Activated T-cell treated with anti-CD3 and anti-CD28 coated beads, Interleukin-2, amount 50 U/mL, for 4 hours (primary cell): ENCODE measurements at places on chromosomes 2 and 18.

DNA sequence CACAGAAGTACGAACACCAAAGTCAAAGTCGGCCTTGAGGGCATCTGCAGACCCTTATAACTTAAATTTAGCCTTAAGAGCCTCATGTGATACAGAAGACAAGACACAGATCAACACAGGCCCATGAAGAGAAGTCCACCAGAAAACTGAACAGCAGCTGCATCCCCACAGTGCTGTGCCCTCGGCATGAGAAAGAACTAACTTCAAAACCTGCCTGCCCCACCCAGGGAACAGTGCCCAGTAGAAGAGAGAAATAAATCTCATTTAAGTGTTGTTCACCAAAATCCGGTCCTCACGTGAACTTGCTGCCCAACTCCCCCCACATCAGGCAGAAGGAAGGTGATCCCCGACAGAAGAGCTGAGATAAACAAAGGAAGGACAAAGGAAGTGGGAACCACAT, 73.7 kb downstream of the PXDN start:
- DNase-seq: no peak

- no peak for DNase-seq
Observed at GRCh38 chr2:167509586-167509985, 621.3 kb downstream of the XIRP2 start.

- no peak for DNase-seq
Observed at GRCh38 chr18:12239431-12239830, 14.7 kb upstream of the CIDEA start.

DNA sequence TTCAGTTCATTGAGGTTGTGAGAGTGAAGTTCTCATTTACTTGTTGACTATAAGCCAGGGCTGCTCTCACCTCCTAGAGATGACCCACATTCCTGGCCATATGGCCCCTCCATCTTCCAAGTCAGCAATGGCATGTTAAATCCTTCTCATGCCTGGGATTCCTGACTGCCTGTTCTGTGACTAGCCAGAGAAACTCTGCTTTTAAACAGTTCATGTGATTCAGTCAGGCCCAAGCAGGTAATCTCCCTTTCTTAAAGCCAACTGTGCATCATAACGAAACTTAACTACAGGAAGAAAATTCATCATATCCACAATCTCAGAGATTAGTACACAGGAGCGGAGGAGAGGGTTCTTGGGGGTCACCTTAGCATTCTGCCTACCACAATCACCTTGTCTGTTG, 11.5 kb downstream of the DPP4 start:
- DNase-seq: no peak

GRCh38 chr2:72543497-72544216, 282.2 kb downstream of the EXOC6B start:
- DNase-seq: no peak

DNA sequence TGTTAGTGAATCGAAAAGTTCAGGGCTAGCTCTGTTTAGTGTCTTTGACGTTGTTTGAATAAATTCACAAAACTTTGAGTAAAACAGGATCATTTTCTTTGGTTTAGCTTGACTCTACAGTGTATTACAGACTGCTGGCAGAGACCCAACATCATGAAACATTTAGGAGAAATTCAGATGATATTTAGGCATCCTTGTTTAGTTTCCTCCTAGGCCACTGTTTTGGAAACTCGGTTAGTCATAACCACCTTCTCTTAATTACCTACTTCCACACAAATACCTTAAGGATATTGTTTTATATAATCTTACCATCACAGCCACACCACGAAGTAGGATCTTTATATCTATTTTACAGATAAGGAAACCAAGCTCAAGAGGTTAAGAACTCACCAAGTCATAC, 7.8 kb downstream of the LIMS1 start:
- no peak for DNase-seq

DNA sequence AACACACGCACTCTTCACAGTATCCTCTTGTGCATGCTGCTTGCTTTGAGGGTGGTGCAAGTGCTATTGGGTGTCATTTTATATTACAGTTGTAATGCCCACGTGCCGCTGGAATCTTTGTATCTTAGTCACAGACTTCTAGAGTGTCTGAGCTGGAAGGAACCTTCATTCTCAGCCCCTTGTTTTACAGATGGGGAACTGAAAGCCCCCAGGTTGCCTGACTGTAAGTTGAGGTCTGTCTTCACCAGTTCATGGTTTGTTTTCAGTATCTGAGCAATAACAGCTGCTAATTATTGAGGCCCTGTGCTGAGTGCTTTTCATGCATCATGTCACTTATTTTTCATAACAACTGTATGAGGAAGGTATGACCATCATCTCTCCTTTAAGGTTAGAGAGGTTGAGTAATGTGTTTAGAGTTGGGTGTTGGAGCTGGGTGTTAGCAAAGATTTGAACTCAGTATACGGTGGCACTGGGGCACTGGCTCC, 77.0 kb downstream of the PRKCE start:
- DNase-seq: no peak

DNA sequence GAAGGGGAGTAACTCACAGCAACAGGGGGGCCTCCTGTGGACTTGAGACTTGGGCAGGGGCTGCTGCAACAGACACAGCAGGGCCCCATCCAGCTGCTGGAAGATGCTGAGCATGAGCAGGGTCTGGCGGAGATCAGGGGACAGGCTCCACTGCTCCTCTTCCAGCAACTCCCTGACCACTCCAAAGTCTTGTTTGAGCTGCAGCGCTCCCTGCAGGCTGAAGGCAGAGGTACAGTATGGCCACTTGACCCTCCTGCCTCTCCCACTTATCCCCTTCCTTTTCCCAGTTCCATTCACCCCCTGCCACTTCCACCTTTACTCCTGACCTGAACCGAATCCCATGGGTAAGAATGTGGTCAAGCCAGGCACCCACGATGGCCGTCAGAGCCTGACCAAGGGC, 2.4 kb upstream of the MRPL53 start:
- no peak for DNase-seq

- no peak for DNase-seq
Observed at GRCh38 chr2:58606799-58607198, 365.7 kb upstream of the FANCL start.

DNA sequence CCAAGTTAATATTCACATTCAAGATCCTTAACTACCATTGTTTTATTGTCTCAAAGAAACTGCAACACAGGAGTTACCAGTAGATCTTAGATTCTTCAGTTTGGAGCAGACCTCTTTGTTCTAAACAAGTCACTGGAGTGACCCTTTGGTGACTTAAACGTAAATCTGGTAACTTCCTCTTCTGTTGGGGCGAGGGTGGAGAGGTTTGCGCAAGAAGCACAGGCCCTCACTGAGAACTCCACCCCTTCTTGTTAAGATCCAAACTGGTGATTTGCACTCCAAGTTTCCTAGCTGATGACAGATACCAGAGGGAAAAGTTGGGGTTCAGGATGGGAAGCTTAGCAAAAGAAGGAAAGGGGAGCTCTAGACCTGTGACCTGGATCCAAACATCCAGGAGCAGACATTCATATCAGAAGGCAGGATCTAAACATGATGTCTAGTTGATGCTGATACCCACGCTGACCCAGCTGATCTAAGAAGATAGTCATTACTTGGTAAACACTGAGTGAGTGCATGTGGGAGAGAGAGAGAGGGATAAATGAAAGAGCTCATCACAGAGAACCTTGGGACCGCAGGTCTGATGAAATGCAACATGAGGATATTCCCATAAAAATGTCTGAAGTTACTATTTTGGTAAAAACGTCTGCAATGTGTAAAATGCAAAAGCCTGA, 256.0 kb downstream of the CDH20 start:
- no peak for DNase-seq

- DNase-seq: no peak
Observed at GRCh38 chr18:13110559-13110958, 108.0 kb upstream of the LDLRAD4 start.

DNA sequence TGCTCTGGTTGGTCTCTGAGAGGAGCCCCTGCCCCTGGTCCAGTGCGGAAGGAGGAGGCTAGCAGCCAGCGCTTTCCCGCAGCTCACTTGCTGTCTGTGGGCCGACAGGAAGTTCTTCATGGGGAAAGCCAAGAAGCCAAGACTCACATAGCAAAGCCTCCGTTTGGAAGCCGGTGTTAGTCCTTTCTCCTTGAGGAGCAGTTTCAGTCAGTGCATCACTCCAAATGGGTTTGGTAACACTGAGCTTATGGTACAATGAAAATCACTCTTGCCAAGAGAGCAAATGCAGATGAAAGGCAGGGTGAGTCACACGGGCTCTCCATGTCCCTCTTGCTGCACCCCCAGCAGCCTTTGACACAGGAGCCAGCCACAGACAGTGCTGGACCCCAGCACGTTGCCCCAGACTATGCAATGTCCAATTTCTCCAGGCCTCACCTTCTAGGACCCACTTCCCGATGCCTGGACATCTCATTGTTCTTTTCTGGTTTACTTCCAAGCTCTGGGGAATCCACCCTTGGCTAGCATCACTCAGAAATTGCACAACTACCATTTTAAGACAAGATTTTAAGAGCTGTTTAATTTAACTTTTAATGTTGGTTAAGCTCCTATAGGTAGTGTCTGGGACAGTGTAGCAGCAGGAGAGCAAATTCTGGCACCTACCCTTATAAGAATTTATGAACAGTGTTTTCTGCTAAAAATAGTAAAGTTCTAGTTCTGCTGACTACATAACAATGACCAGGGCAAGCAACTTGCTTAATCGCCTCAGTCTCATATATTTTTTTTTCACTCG, 174.9 kb downstream of the ASB1 start:
- DNase-seq: no peak

DNA sequence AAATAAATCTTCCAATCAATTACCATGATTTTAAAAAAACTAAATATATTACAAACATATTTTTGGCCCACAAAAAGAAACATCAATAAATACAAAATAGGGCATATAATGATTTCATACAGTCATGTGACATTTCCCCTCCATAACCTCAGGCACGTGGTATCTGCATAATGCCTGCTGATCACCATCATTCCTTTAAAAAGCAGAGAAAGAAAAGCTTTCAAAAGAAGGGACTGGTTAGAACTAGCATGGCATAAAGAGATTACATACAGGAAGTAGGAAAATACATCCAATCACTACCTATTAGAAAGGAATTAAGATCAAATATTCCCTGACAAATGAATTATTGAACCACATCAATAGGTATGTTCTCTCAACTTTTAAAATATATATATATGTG, 83.5 kb downstream of the INO80D start:
- DNase-seq: no peak

DNA sequence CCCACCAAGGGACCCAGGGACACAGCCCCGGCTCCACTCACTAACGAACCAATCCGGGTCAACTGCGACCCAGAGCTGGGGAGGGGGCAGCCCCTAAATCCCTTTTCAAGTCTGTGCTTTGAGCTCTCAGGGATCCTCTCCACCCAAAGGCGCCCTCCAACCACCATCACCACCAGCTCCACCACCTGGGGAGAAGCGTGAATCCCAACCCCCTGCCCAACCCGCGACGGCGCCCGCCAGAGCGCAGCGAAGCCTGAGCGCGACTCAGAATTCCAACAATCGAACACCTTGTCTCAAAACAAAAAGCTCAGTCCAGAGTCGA, 497 bp downstream of the DSC3 start:
- DNase-seq: no peak

GRCh38 chr2:48601349-48601748, 16.3 kb upstream of the GTF2A1L start:
- no peak for DNase-seq

DNA sequence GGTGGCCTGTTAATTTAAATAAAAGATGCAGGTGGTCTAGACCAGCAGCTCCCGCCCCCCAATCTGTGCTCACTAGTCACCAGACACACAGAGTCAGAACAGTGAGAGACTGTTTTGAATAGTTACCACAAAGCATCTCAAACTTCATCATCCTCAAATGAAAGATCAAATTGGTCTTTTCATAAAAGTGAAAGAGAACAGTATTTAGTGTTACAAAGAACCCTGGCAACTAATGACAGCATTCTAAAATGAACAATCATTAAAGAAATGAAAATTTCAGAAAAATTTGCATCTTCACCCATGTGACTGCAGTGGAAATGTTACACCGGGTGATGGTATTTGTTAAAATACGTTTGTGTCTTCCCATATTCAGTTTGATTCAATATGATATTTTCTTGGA, 65.5 kb upstream of the PMAIP1 start:
- no peak for DNase-seq

- DNase-seq: no peak
Observed at GRCh38 chr18:28269750-28270149, 92.8 kb upstream of the CDH2 start.

DNA sequence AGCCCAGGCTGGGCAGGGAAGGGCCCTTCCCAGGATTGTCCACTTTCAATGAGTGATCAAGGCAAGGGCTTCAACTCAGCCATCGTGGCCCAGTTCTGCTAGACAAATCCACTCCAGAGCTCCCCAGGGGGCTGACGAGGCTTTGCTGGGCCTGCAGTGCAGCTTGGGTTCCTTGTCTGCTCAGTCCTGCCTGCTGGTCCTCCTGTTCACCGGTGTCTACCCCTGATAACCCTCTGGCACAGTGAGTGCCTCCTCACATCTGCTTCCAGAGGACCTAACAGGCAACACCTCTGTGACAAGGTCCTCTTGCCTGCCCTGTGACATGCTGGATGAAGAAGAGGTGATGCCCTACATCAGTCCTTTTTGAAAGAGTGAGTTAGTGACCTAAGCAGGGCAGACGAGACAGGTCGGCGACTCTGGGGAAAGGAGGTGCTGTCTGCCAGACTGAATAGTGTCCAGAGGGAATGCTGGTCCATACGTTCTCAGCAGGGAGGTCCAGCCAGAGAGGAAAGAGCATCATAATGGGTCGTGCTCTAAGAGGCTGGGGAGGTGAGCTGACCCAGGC, 20.9 kb upstream of the KCNF1 start:
- no peak for DNase-seq
